ENCODE measurements at places on chromosomes 16 and 17.

DNA sequence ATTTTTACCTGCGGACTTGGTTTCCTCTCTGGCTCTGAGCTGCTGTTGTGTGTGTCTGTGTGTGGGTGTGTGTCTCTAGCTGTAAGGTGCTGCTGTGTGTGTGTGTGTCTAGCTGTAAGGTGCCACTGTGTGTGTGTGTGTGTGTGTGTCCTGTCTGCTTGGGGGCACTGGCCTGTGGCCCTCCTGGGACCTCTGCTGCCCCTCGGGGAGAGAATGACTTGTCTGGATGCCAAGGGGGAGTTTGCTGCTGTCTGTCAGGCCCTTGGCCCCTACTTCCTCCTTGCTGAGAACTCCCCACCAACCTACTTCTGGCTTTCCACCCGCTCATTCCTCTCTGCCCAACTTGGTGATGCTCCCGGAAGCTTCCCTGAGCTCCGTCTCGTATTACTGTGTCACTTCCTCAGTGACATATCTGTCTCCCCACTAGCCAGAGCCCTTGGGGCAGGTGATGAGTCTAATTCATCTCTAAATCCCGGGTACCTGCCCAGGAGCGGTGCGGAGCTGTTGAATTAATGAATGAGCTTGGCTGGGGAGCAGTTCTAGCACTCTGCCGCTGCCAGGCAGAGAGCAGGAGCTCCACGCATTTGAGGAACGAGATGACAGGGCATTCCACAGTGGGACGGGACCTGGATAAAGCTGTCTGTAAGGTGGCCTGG lies 3.5 kb upstream of the LASP1NB start:
- DNase-seq = no peak

DNA sequence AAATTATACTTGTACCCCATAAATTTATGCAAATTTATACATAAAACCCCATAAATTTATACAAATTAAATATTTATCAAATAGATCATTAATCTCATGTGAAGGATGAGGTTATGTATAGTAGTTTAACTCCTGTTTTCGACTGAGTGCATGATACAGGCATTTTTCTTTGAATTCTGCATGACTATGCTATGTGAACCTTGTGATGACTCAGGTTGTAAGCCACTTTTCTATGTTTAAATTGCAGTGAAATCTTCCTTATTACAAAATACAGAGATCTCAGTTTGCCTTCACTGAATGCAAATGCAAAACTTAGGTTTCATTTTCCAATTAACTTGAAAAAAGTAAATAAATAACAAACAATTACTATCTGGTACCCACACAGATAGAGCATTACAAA lies 843.7 kb downstream of the CDH11 start:
- DNase-seq = no peak

- no peak for DNase-seq
Measured at GRCh38 chr16:11562941-11563340, 23.8 kb downstream of the LITAF start.

DNA sequence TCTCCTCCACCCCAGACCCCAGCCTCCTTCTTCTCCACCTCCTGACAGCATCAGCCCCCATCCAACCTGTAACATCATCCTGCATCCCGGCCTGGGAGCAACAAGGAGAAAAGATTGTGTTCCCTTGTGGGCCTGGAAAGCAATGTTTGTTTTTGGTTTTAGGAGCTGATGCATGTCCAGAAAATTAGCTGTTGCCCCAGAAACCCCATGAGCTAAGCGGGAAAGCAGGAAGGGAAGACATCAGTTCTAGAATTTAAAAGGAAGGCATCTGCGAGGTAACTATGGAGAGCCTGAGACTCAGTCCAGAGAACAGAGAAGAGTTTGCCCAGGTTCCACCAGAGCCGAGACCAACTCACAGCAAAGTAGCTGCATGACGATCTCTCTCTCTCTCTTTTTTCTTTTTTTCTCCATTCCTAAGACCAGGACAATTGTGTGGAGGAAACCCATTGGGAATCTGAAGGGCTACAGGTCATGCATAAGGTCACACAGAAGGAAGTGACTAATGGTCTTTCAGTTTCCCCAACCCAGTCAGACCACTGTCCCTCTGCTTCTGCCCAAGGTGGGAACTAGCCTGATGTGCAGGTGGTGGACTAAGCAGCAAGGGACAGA lies 124.4 kb downstream of the SLC39A11 start:
- DNase-seq = no peak

DNA sequence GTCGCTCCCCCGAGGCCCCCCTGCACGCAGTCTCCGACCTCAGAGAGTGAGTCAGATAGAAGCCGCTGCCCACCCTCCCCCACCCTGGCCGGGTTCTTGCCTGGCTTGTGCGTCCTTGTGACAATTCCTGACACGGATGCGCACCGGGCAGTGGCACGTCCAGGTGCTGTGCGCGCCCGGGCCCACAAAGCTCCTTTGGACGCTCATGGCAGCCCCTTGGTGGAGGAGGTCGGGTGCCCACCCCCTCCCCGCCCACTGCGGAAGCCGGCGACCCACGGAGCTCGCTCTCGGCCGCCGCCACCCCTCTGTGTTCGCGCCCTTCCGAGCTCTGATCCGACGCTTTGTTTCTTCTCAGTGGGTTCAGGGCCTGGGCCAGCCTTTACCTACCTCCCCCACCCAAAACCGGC lies 662 bp upstream of the TUBB3 start:
- peak; percentile 69 for DNase-seq

GRCh38 chr17:67902511-67903231 lies 77.4 kb downstream of the BPTF start:
- DNase-seq = no peak

DNA sequence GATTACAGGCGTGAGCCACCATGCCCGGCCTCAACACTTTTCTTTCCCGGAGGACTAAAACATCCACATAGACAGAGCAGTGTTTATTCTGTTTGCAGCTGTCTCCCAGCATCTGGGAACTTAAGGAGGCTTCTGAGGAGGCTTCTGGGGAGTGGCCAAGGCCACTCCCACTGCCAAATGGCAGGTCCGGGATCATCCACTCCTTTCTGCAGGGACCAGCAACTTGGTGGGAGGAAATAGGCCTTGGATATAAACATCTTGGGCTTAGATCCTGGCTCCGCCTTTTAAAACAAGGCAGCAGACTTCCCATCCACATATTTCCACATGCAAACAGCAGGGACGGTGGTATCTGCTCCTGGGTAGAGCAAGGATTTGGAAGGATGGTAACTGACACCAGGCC lies 14.1 kb upstream of the SPATA32 start:
- no peak for DNase-seq

DNA sequence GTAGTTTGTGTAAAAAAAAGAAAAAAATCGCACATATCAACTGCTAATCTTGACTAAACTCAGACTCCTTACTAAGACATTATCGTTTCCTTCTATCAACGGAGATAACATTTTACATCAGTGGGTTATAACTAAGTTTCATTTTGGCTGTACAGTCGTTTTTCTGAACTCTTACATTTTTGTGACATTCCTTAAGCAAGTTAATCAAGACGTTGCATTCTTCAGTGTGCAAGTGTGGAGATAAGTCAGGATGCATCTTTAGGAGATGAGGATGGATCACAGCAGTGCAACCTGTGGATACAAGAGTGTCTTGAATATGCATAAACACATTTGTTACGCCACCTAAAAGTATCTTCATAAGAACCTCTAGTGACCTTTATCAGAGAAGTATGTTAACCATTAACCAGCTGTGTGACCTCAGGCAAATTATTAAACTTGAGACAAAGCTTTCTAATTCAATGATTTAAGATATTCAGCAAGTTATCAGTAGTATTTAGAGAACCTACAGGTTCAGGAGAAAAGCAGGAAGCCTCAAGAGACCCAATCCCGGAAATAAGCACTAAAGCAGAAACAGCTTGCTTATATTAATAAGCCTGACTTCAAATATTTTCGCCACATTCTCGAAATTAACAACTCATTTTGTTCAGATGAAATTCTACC lies 9.4 kb downstream of the CMC2 start:
- no peak for DNase-seq

DNA sequence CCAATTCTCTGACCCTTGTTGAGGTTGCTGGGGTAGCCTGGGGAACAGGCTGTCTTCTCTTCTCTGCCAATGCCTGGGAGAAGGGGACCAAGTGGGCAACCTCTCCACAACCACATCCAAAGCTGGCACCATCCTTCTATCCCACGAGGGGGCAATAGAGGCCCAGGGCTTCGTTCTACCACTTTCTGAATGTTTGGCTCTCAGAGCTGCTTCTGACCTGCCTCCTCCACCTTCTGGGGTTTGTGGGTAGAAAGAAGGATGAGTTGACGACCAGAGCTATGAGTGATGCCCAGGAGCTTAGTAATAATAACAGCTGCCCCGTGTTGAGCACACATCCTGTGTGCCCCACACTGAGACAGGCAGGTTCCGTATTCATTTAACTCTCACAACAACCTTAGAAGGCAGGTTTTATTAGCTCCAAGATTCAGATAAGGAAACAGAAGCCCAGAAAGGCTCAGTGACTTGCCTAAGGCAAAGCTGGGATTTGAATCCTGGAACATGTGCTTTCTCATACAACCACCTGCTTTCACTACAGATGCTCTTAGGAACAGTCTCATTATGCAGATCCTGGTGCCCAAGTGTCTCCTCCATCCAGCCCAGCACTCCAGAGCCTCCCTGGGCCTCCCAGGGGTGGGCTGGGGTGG lies 11.1 kb downstream of the TSPOAP1 start:
- DNase-seq = no peak

DNA sequence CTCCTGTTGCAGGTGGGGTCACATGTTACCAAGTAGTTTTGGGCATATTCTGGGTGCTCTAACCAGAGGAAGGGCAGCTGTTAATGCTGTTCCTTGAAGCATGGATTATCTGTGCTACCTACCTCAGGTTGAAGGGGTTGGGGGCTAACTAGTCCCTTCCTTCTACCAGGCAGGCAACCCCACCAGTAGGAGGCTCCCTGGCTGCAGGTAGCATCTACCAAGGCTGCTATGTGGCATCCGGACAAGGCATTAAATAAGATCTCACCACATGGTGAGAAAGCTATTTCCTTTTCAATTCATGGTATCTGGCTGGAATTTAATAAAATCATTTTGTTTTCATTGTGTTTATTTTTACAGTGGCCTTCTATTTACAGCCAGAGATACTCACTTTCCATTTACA lies 62.5 kb downstream of the CACNG3 start:
- no peak for DNase-seq

DNA sequence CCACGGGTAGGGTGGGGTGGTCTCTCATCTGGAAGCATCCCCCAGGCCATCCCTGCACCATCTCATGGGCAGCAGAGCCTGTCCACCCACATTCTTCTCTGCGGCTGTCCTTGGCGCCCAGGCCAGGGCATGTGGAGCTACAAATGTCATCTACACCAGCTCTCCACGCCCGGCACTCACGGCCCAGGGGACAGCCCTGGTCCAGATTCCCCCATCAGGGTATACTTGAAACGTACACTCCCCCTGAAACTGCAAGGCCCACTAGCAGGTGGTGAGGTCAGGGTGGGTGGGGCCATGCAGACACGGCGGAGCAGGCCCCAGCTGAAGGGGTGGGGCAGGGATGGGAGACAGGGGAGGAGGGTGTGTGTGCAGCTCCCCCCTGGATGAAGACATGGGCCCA lies 3.2 kb upstream of the SOX8 start:
- DNase-seq = no peak

GRCh38 chr17:73957564-73957963 lies 245.9 kb upstream of the RPL38 start:
- DNase-seq = no peak

DNA sequence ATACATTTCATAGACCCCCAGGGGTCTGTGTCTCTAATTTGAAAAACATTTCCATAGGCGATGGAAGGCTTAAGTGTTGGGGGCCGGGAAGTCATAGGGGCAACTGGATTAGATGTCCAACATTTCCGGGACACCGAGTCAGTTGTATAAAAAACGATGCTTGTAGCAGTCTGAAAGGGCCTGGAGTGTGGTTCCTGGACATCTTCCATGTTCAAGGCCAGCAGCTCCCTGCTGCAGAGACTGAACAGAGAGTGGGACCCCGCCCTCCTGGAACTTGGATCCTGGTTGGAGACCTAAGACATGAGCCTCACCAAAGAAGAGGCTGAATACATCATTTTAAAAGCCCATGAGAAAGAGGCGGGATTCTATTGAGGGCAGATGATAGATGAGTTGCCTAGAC lies 82.0 kb upstream of the ZNF423 start:
- DNase-seq = no peak

GRCh38 chr17:62578757-62579487 lies 48.5 kb upstream of the MRC2 start:
- no peak for DNase-seq

GRCh38 chr17:55144518-55144917 lies 120.2 kb upstream of the HLF start:
- DNase-seq = no peak

GRCh38 chr17:45852535-45853297 lies 8.0 kb downstream of the SPPL2C start:
- DNase-seq = no peak

DNA sequence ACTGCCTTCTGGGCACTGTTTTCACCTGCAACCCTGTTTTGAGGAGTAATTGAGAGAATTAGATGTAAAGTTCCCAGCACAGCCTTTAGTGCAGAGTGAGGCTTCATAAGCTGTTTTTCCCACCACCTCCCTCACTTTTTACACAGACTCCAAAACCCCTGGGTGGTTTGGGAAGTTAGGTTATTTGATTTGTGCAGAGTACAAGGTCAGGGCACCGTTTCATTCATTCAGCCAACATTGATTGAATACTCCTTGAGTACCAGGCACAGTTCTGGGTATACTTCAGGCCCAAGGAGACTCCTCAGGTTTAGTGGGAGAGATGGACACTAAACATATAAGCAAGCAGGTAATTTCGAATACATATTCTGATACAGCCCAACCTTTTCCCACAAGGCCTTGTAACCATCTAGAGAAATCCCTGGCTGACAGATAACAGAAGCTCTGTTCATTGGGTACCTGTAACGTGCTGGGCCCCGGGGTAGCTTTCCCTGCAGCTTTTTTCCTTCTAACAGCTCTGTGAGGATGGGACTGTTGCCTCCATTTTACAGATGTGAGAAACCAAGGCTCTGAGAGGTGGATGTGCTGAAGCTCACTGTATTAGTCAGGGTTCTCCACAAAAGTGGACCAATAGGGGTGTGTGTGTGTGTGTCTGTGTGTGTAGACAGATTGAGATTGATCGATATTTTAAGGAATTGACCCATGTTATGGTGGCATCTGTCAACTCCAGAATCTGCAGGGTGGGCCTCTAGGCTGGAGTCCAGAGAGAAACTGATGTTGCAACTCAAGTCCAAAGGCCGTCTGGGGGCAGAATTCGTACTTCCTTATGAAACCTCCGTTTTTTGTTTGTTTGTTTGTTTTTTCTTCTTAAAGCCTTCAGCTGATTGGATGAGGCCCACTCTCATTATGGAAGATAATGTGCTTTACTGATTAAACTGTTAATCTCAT lies 234.7 kb downstream of the SNX29 start:
- no peak for DNase-seq

DNA sequence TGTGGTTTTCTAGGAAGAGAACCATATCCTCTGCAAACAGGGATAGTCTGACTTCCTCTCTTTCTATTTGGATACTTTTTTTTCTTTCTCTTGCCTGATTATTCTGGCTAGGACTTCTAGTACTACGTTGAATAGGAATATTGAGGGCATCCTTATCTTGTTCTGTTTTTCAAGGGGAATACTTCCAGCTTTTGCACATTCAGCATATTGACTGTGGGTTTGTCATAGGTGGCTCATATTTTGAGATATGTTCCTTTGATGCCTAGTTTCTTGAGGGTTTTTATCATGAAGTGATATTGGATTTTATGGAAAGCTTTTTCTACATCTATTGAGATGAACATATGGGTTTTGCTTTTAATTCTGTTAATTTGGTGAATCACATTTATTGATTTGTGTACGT lies 269.8 kb downstream of the MAP2K6 start:
- DNase-seq = no peak

- no peak for DNase-seq
Measured at GRCh38 chr16:31268891-31269290, 9.1 kb downstream of the ITGAM start.

GRCh38 chr16:9885467-9885866 lies 296.8 kb downstream of the GRIN2A start:
- no peak for DNase-seq
